ENCODE measurements at places on chromosomes 6 and 20.

DNA sequence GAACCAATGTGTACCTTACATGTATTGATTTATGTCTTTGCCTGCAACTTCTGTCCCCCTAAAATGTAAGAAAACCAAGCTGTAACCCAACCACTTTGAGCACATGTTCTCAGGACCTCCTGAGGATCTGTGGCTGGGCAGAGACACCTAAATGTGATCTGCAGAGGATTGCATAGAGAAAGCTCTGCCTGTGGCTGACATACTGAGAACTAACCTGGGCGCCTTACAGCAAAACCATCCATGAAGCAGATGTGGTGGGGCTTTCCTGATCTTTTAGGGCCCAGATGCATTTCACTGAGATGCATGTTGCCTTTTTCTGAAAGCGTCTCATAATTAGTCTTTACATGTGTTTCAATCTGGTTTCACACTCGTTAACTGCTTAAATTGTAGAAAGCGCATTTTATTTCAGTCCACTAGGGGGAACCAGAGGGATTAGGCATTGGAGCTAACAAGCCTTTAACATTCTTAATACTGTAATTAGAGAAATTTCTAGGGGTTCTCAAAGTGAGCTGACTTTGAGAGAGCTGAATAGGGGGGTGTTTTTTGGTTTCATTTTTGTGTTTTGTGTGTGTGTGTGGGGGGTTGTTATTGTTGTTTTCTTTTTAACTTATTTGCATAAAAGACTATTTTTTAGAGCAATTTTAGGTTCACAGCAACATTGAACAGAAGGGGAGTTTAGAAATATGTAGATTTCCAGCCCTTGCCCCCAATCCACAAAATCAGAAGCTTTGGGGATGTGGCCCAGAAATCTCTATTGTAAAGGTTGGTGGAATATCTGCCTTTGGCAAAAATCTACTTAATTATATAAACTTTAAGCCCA lies 50.9 kb upstream of the FAM184A start:
- no peak for DNase-seq

DNA sequence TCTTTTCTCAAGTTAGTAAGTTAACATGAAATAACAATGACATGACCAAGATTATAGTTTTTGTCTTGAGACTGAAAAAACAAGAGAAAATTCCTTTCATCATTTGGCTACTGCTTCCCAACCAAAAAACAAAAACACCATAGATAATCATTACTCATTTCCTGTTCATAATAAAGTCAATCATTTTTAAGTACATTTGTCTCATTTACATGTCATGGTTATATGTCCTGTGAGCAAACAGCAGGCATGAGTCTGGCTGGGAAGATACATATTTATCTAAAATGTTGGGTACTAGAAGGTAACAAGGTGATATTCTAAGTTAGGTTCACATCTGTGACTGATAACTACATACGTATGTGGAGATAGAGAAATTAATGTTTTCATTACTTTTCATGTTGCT lies 180.5 kb downstream of the ISM1 start:
- no peak for DNase-seq

GRCh38 chr6:52876056-52876787 lies 33.3 kb downstream of the GSTA3 start:
- DNase-seq = no peak

GRCh38 chr20:828987-829386 lies 4.5 kb upstream of the FAM110A start:
- peak; percentile 8 for DNase-seq

- no peak for DNase-seq
Measured at GRCh38 chr6:69570106-69570505, 226.7 kb downstream of the LMBRD1 start.

GRCh38 chr6:14743474-14744211 lies 502.2 kb upstream of the JARID2 start:
- peak; percentile 49 for DNase-seq

- no peak for DNase-seq
Measured at GRCh38 chr6:37956711-37957275, 137.3 kb downstream of the ZFAND3 start.

DNA sequence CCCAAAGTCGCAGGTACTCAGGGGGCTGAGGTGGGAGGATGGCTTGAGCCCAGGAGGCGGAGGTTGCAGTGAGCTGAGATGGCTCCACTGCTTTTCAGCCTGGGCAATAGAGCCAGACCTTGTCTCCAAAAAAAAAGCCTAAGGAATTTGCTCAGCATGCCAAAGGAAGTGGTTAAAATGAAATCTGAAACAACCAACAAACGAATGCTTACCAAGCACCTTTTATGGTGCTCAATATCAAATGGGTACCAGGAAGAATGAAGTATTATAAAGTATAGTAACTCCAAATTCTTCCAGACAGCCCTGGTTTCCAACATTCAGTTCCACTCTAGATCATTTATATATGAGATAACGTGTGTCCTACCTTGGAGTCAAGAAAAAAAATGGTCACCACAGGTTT lies 14.0 kb downstream of the GMDS start:
- no peak for DNase-seq

GRCh38 chr6:20948556-20948955 lies 414.3 kb downstream of the CDKAL1 start:
- DNase-seq = no peak

- DNase-seq = no peak
Measured at GRCh38 chr6:136158387-136158821, 91.7 kb downstream of the MTFR2 start.

- no peak for DNase-seq
Measured at GRCh38 chr6:150586850-150587359, 12.8 kb upstream of the PLEKHG1 start.

GRCh38 chr6:324116-324728 lies 31.9 kb downstream of the DUSP22 start:
- DNase-seq = peak; percentile 8

DNA sequence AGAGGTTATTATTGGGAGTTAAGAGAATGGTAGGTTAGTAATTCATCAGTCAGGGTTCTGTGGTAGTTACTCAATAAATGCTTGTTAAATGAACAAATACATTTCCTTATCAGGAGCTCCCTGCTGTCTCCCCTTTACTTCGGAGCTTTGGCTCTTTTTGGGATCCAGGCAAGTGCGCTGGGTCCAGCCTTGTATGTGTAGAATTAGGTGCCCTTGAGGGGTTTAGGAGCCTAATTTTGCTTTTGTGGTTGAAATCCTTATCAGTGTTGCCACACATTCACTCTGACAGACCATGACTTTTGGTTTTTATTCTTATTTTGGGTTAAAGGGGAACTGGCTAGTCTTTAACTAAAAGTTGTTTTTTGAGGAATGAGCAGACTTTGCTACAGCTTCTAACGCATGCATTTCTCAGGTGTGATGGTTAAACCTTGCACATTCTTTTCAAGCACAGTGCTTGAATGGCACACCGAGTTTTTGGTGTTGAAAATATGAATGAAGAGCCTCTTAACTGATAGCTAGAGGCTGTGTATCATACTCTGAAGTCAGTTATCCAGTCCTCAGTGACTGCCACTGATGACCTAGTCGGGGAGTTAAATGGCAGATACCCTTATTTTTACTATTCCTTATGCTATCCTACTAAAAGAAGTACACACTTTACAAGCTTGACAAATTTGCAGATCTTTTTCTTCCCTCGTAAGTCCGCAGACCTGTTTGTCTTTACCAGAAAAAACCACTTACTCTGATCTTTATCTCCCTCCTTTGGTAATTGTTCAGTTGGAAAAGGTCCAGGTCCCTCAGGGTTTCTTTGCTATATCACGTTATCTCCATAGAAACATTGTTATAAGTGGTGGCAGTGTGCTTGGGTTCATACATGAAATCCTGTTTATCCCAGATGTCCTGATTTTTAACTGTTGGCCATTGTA lies 50.7 kb upstream of the PLCG1 start:
- DNase-seq = no peak

GRCh38 chr6:111549746-111550145 lies 55.9 kb downstream of the TRAF3IP2 start:
- DNase-seq = no peak

DNA sequence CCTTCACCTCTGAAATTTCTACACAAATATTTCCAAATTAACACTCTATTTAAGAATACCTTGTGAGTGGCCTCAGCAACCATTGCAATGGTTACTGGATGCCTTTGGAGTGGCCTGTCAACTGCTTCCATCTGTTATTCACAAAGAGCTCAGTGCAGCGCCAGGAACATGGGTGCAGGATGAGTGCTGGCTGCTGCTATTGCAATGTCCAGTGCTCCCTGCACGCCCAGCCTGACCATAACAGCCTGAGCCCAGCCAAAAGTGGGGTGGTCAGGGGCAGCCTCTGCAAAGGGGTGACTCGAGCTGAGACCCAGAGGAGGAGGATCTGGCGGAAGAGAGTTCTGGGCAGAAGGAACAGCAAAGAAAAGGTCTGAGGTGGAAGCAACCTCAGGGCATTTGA lies 18.4 kb downstream of the CASS4 start:
- DNase-seq = no peak

DNA sequence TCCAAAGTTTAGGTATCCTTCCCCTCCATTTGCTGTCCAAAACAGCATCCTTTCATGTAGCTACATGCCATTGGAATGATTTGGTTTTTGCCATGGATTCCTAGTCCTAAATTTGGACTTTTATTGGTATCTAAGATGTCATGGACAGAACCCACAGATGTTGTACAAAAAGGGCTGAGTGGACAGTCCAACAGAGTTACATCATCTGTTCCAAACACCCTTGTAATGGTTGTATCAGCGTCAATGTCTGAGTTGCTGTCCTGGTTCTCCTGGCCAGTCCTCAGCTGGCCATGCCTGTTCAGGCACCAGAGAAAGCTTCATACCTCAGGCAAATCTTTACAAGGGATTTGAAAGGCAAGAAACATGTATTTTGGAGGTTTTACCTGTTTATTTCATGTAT lies 191.3 kb downstream of the ESR1 start:
- DNase-seq = no peak

DNA sequence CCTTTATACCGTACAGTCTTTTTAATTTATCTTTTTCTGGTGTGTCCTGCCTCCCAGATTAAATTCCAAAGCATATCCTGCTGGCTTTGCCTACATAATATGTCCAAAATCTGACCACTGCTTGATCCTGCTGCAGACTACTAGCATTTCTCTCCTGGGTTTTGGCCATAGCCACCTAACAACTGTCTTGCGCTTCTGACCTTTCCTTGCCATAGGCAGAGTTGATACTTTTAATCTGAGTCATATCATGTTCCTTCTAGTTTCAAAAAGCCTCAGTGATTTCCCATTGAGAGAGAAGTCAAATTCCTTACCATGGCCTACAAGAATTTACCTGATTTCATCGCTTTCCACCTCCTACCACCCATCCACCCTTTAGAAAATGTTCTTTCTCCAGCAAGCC lies 104.8 kb downstream of the BCKDHB start:
- DNase-seq = no peak

- DNase-seq = peak; percentile 28
Measured at GRCh38 chr6:17202526-17202925, 78.6 kb upstream of the RBM24 start.

- no peak for DNase-seq
Measured at GRCh38 chr20:47111576-47111975, 216.9 kb downstream of the EYA2 start.

DNA sequence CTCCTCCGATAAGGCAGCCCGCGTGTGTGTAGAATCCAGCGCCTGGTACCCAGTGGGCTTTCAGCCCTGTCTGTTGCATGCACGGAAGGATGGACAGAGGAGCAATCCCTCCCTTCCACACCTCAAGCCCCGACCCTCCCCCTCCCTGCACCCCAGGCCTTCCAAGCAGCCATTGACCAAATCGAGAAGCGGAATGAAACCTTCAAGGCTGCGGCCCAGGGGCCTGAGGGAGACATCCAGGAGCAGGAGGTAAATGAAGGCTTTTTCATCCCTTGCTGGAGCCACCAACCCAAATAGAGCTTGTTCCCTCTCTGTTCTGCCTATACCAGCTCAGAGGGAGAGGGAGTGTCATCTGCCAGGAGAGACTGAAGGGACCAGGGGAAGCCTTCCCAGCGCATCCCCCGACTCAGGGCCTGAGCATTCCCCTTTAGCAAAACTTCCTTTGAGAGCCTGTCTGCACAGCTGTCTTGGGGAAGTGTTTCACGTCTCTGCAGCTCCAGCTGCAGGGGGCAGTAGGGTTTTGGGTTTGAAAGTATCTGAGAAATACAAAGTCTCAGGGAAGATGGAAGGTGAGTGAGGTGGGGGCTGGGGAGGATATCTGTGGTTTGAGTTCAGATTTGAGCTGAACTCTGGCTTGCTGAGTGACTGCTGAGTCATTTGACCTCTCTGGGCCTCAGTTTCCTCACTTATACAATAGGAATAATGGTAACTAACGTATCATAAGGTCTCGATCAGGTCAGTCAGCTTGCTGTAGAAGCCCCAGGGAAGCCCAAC lies 16.1 kb downstream of the FGD2 start:
- peak; percentile 23 for DNase-seq

GRCh38 chr20:64063389-64064144 lies 569 bp downstream of the TCEA2 start:
- peak; percentile 30 for DNase-seq

- no peak for DNase-seq
Measured at GRCh38 chr6:161590961-161591627, 317.2 kb upstream of the AGPAT4 start.

DNA sequence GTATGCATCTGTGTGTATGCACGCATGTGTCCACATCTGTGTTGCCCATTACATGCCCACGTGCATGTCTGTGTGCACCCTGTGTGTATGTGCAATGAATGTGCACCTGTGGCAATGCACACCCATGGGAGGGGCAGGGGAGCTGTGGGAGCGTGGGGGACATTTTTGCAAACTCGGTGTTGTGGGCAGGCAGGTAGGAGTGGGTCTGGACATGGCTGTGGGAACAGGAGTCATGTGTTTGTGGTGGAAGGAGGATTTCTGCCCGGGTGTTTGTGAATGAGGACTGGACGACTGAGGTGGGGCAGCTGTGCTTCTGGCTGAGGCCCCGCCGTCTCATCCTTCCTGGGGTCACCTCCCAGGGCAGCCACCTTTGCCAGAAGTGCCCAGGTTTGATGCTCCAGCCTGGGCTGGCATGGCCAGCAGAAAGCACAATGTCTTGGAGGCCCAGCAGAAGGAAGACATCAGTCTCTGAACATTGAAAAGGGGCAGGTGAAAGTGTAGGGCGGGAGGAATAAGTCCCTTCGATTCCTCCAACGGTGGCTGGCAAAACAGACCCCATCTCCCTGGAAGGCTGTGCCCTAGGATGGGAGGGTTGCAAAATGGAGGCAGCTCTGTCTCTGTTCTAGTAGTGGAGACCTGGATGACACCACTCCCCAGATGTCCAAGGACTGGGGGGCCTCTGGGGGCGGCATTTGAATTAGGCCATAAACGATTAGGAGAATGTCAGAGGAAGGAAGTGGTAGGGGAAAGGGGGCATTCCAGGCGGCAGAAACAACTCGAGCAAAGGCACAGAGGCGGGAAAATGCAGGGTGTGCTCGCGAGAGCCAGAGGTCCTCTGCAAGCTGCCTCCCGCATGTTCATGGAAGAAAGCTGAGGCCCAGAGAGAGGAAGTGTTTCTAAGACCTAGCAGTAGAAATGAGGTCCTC lies 19.1 kb upstream of the ARMC12 start:
- no peak for DNase-seq

- DNase-seq = peak; percentile 54
Measured at GRCh38 chr20:38152175-38152620, 12.9 kb downstream of the TGM2 start.
